ENCODE measurements at places on chromosomes 16 and 17. TPM values are rescaled to one million over a fixed set of nuclear protein-coding genes. Genes with fewer than 3 reads are reported as not detected.

KRT15 gene
- total RNA-seq: 840 TPM

USP43 gene
- total RNA-seq: 6.6 TPM

KRT20 gene
- total RNA-seq: 41.9 TPM

TBC1D26 gene
- total RNA-seq: 0.45 TPM

SPATA2L gene
- total RNA-seq: 18.5 TPM

CSH1 gene
- not detected for total RNA-seq

TMEM220 gene
- 7.6 TPM for total RNA-seq

AOC2 gene
- 3.4 TPM for total RNA-seq

PDIA2 gene
- total RNA-seq: 1.6 TPM

STH gene
- total RNA-seq: not detected

G6PC1 gene
- total RNA-seq: 1.5 TPM

KRT25 gene
- total RNA-seq: not detected

DHRS7C gene
- total RNA-seq: not detected

C16orf89 gene
- total RNA-seq: 2.1 TPM

CCL4 gene
- total RNA-seq: not detected

KRT33B gene
- total RNA-seq: not detected

EARS2 gene
- 24.4 TPM for total RNA-seq

ITGAX gene
- not detected for total RNA-seq

GAS2L2 gene
- total RNA-seq: not detected

BEAN1 gene
- 1.1 TPM for total RNA-seq

ZFHX3 gene
- total RNA-seq: 47.4 TPM

KRT24 gene
- total RNA-seq: 0.43 TPM

C16orf78 gene
- not detected for total RNA-seq

CCL2 gene
- total RNA-seq: 3.4 TPM

Measured in type B pancreatic cell (in vitro differentiated cells).